ENCODE measurements at places on chromosomes 13 and 19.

GRCh38 chr19:13823256-13823655 lies 28.0 kb downstream of the ZSWIM4 start:
- DNase-seq, result no peak

GRCh38 chr13:112174476-112175110 lies 107.6 kb downstream of the SOX1 start:
- no peak for DNase-seq

DNA sequence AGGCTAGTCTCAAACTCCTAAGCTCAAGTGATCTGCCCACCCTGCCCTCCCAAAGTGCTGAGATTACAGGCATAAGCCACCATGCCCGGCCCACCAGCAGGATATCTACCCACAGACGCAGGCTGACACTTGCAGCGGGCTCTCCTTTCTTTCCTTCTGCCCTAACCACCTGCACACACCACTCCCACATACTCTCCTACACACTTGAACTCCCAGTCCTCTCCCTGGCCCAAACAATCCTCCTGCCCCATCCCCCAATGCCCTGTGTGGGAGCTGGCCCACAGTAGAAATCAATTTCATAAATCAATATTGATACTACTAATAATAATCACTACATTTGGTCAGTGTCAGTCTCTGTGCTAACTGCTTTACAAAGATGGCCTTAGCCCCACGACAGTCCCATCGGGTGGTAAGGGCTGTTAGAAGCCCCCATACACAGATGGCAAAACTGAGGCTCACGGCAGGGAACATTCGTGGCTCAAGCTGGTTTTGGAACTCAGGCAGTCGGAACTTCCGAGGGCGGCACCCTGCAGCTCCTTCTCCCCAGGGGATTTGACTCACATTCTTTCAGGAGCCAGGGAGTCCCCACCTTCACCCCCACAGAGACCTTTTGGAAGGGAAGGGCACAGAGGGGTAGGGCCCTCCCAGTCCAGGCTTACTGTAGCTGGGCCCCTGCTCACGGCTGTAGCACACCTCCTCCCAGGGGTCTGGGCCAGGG lies 3.4 kb upstream of the DPF1 start:
- DNase-seq, result no peak

- no peak for DNase-seq
These were observed 4.8 kb downstream of the PIAS4 start for GRCh38 chr19:4012092-4012974.

DNA sequence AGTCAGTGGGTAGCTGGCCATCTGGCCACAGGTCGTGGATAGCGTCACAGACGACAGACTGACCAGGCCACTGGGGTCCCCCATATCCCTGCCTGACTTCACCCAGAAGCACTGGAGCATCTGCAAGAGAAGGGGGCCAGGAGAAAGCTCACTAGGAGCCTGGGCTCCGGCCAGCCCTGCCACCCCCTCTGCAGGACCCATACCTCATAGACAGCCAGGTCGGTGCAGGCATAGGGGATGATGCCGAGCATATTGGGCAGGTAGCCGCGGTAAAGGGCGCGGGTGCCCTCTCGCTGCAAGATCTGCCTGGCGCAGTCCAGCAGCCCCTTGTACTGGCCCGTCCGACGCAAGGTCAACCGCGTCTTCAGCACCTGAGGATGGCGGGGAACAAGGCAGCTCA lies 2.5 kb upstream of the KHSRP start:
- no peak for DNase-seq

DNA sequence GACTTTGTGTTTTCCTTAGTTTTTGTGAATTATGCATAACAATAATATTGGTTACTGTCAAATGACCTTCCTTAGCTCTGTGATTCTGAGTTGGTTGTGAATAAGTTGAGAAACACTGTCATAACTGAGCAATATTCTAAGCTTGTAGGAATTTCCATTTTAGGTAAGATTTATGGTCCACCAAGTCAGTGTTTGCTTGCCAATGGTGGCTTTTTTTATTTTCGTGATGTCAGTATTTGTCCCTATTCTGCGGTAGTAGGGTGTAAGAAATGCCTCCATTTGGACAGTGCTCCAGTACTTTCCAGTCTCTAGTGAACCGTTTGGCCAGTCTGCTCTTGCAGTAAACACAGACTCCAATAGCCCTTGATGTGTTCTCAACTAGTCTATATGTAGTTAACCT lies 94.7 kb downstream of the FRY start:
- DNase-seq, result no peak

- DNase-seq, result no peak
These were observed 113.0 kb downstream of the SLC7A1 start for GRCh38 chr13:29482504-29482903.

DNA sequence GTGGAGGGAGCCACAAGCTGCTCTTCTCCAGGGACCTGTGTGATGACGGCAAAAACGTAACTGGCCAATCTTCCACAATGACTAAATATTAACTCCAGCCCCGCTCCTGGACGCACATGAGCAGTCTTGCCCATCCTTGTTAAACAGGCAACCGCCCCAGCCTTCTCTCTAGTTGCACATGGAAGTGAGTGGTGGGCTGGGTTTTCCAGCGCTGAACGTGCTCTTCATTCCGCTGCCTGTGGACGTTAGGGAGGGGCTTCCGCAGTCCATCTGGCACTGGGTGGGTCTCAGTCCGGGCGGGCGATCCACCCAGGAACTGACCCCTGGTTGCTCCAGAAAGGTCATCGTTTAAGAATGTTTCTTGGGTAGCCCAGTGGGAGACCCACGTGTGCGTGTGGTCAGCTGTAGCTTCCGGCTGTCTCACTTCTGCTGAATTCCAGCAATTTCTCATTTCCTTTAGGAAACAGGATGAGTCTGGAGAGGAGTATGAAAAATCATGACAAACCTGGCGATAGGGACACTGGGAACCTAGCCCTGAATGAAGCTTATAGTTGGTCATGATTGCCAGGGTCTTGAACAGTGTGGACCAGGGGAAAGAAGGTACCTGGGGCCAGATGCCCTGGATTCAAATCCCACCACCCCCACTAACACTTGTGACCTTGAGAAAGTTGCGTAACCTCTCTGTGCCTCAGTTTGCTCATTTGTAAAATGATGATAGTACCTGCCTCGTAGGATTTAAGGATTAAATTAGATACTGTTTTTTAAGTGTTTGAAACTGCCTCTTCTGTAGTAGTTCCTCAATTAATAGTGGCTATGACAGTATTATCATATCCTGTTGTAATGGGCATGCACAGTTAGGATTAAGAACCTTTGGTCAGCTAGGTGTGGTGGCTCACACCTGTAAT lies 92.6 kb downstream of the SIPA1L3 start:
- DNase-seq, result peak; percentile 99

GRCh38 chr13:20145521-20145920 lies 15.3 kb downstream of the GJA3 start:
- DNase-seq, result no peak

- no peak for DNase-seq
These were observed 12.6 kb downstream of the RTBDN start for GRCh38 chr19:12821761-12822160.

DNA sequence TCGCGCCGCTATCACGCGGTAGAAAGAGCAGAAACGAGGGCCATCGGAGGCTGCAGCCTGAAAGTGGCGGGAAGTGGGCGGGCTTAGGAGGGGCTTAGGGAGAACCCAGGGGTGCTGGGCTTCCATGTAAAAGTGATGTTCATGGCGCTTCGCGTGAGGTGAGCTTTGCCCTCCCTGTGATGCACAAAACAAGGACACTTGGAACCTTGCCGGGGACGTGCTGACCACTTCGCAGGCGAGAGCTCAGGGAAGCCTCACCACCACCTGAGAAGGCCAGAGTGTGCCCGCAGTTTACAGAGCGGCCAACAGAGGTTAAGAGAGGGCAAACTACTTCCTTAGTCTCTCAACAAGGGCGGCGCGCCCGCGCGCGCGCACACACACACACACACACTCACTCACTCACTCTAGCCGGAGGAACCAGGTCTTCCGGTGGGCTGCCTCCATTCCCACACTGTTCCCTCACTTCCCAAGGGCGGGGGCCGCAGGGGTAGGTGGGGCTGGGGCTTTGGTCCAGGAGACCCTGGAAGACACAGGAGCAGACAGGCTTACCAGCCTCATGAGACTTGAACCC lies 651 bp downstream of the GAPDHS start:
- DNase-seq, result no peak

DNA sequence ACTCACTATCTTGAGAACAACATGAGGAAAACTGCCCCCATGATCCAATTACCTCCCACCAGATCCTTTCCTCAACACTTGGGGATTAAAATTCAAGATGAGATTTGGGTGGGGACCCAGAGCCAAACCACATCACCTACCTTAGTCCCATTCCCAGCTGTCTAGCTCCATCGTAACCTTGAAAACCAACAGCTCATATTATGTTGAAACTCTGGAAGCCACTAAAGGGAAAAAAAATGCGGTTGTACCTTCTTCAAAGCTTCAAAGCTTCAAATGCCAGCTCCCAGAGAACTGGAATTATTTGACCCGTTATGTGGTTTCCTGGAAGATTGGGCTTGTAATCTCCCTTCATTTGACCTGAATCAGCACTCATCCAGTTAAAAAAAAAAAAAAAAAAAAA lies 223.1 kb upstream of the GPC6 start:
- no peak for DNase-seq

DNA sequence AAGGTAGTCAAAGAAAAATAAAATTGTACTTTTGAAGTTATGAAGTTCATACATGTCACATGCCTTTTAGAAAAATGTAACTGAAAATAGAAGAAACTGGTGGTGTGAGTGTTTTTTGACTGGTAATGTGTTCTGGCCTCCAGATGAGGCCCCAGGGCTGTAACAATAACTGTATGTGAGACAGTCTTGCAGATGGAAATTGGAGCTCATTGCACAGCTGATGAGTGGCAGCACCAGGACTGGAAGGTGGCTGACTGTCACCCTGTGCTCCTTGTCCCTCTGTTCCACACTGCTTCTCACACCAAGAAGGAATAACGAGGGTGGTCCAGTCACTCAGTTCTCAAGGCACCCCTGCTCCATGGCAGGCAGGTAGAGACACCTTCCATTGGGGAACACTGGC lies 215.6 kb downstream of the SLC7A1 start:
- no peak for DNase-seq

- peak; percentile 51 for DNase-seq
These were observed 64.2 kb downstream of the ARHGAP35 start for GRCh38 chr19:46924874-46925547.

- no peak for DNase-seq
These were observed 127.1 kb downstream of the CYSLTR2 start for GRCh38 chr13:48780713-48781341.

DNA sequence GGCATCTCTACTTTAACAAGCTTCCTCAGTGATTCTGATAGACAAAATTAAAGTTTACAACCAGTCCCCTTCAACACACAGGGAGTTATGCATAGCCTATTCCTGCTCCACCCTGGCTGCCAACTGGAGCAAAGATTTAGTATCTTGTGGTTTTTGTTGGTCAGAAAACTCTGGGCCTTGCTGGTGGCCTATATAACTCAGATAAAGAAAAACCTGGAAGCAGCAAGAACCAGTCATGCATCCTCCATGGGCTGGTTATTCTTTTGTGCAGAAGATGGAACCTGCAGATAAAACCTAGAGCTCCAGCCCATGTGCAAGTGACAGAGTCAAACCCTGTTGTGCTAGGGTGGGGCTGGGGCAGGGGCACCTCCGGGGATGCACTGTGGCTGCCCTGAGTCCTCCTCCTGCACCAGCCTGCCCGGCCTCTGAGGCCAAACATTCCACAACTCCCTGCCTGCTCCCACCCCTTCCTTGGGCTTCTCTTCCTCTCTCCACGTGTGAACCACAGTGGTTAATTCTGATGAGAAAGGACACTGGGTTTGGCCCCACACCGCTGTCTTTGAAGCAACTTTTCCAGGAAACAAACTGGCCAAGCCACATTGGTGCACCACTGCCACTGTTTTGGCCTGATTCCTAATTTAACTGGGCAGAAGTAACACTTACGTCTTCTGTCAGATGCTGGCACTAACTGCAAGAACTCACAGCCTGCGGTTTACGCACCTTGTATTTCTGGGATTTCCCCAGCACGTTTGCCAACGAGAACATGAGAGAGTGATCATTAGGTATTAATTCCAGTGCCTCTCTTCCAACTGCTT lies 23.3 kb upstream of the GGACT start:
- no peak for DNase-seq

GRCh38 chr13:85601526-85601925 lies 197.7 kb downstream of the SLITRK6 start:
- DNase-seq, result no peak

- peak; percentile 28 for DNase-seq
These were observed 764.1 kb upstream of the SLITRK6 start for GRCh38 chr13:86563308-86563707.

- no peak for DNase-seq
These were observed 1167.8 kb upstream of the PCDH20 start for GRCh38 chr13:62583466-62583865.

- DNase-seq, result no peak
These were observed 264.5 kb downstream of the TDRD3 start for GRCh38 chr13:60661521-60661920.

DNA sequence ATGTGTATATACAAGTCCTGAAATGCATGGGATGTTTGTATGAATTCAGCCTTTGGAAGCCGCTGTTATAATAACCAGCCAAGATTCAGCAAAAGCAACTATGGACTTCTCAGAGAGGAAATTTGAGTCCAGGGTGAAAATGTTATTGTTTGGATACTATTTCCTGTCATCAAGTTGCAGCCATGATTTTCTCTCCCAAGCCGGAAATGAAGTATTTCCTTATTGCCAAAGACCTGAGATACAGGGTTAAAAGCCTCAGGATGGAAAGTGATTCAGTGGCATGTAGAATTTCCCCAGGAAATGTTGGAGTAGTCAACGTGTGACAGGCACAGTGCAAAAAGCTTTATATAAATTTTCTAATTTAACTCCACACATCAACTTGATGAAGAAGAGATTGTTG lies 133.9 kb downstream of the IRS2 start:
- DNase-seq, result peak; percentile 14

- no peak for DNase-seq
These were observed 26.8 kb downstream of the SLC7A1 start for GRCh38 chr13:29568731-29569130.

GRCh38 chr19:35811317-35812219 lies 1.1 kb downstream of the PRODH2 start:
- DNase-seq, result no peak

- no peak for DNase-seq
These were observed 172.8 kb downstream of the KATNAL1 start for GRCh38 chr13:30134578-30134977.

GRCh38 chr19:40576151-40576584 lies 505 bp upstream of the SHKBP1 start:
- DNase-seq, result no peak

DNA sequence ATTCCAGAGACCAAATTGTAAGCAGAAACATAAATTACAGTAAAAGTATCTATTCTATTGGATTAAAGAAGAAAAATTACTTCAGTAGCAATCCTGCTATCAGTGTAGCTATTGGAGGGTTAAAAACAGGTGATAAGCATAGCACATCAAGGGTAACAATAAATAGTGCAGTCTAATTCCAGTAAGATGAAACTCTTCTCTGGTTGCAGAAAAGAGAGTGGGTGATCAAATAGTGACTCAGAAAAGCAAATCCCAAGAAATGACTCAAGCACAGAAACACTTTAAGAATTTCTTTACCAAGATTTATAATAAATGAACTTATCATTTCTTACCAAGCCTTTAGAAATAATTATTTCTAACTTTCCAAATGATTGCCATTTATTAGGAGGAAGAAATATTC lies 135.7 kb downstream of the LMO7 start:
- DNase-seq, result peak; percentile 81

Data from NCI-H226 (cell line).